ENCODE measurements at places on chromosomes 1 and 21.
A peak's percentile ranks its signal among the peaks of the same experiment; 100 is the strongest.

- no peak for DNase-seq
Measured at GRCh38 chr21:41962425-41962966, 8.7 kb upstream of the C2CD2 start.

DNA sequence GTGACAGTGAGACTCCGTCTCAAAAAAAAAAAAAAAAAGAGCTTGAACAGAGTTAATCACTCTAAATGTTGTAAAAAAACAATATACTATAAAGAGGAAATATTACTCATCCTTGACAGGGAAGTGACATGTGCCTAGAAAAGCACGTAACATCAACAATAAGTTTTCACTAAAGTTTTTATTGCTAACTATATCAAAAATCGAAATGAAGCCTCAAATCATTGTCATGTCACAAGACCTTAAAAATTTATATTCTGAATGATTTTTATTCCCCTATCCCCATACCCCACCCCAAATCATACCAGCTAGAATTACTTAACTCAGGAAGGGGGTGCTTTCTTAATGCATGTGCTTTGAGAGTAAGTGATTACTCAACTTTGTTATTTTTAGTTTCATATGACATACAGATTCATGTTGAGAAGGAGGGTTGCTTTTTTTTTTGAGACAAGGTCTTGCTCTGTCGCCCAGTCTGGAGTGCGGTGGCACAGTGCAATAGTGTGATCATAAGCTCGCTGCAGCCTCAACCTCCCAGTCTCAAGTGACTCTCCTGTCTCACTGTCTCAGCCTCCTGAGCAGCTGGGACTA lies 53.6 kb upstream of the MUTYH start:
- DNase-seq, result no peak

DNA sequence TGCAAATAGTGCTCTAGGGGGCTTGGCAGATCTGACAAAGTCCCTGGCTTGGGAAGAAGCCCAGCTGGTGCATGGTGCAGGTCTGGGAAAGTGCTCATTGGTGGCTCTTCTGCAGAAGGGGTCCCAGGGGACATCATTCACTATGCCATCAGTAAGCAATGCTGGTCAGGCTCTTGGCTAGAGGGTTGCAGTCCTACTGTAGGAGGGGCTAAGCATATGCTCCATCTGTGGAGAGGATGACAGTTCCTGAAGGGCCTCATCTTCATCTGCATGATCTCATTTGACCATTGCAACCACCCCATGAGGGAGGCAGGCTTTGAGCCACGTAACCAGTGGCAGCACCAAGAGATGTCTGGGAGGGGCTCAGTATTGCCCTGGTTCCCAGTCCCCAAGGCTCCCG lies 31.5 kb upstream of the VASH2 start:
- DNase-seq, result no peak

GRCh38 chr1:176770066-176770465 lies 307.1 kb downstream of the PAPPA2 start:
- DNase-seq, result no peak

DNA sequence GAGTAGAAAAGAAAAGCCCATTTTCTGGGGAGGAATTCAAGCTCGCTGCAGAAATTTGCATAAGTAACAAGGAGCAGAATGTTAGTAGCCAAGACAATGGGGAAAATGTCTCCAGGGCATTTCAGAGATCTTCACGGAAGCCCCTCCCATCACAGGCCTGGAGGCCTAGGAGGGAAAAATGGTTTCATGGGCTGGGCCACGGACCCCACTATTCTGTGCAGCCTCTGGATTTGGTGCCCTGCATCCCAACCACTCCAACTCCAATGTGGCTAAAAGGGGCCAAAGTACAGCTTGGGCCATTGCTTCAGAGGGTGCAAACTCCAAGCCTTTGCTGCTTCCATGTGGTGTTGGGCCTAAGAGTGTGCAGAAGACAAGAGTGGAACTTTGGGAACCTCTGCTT lies 43.1 kb downstream of the NTPCR start:
- no peak for DNase-seq

DNA sequence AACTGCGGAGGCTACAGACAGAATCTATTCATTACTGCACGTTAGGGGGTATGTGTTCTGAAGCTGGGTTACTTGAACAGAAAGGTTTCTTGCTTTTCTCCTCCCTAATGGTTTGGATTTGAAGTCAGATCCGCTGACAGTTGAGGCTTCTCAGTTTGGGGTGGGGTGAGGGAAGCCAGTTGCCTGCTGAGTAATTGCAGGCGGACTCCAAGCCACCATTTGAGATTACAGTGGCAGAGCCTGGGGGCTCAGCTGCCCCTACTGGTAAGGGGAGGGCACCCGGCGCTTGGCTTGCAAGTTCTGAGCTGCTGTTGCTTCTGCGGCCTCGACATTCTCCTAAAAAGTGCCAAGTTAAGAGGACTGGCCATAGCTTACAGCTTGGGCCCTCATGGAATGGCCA lies 2.0 kb downstream of the GRHL3 start:
- no peak for DNase-seq

GRCh38 chr1:229108598-229109201 lies 162.2 kb upstream of the RAB4A start:
- DNase-seq, result no peak

- DNase-seq, result no peak
Measured at GRCh38 chr1:21198929-21199328, 22.2 kb upstream of the EIF4G3 start.

DNA sequence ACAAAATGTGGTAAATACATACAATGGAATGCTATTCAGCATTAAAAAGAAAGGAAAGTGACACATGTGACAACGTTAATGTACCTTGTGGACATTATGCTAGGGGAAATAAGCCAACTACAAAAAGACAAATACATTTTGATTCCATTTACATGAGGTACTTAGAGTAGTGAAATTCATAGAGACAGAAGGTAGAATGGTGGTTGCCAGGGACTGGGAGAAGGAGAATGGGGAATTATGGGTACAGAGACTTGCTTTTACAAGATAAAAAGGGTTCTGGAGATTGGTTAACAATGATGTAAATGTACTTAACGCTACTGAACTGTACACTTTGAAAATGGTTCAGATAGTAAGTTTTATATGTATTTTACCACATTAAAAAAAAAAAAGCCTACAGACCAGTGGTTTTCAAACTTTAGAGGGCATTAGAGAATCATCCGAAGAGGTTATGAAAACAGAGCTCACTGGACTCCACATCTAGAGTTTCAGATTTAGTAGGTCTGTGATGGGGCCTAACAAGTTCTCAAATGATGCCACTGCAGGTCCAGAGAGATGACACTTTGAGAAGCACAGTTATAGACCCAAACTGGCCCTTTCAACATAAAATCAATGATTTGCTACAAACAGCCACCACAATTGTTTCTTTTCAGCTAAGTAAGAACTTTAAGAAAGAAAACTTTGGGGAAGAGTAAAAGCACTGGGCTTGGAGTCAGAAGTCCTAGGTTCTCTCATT lies 9.6 kb upstream of the ADCY10 start:
- no peak for DNase-seq

GRCh38 chr1:59707178-59707791 lies 107.5 kb upstream of the HOOK1 start:
- peak; percentile 97 for DNase-seq

GRCh38 chr1:164773102-164773501 lies 214.1 kb downstream of the PBX1 start:
- DNase-seq, result no peak

DNA sequence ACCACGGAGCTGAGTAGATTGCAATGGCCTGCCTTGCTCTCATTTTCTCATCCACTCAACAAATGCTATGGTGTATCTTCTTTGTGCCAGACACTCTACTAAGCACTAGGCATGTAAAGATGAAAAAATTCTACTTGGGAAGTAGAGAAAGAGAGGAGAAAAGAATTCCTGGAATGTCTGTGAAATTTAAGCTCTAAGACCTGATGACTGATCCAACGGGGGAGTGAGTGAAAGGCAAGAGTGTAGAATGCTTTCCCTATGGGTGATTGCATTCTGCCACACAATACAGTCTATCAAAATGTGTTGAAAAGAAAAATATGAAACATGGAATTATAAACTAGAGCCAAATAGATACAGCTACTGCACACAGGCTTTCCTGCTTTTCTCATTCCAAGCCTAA lies 82.3 kb downstream of the CYYR1 start:
- DNase-seq, result peak; percentile 75

GRCh38 chr1:160046494-160047110 lies 14.8 kb upstream of the PIGM start:
- DNase-seq, result peak; percentile 93

GRCh38 chr1:3502641-3503524 lies 48.4 kb downstream of the ARHGEF16 start:
- DNase-seq, result no peak

- no peak for DNase-seq
Measured at GRCh38 chr1:227321035-227321434, 2.7 kb upstream of the CDC42BPA start.

GRCh38 chr21:45364468-45365185 lies 40.3 kb upstream of the COL18A1 start:
- peak; percentile 82 for DNase-seq

DNA sequence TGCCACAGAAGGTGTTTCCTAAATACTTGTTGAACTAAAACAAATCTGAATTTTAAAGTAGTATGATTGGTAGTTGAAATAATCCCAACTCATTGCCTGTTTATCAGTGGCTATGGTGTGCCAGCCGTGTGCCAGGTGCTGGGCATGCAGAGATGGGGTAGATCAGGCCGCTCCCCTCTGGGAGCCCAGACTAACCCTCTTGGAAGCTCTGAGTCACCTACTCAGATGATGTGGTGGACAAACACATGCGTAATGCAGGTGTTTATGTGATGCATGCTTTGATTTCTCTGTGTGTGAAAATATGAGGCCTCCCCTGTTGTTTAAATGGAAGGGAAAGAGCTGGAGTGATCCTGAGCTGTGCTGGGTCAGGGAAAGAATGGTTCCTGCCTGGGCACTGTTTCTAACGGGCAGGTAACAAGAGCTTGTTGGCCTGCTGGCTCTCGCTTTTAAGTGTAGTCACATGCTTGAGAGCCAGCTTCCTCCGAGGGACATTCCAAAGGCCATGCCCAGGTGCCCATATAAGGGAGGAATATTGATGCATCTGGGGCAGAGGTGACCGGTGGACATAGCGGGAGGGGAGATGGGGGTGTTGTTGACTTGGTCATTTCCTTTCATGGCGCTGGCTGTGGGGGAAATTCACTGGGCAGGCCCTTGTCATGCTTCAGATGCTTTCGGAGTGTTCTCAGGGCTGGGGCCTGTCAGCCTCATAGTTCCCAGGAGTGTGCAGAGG lies 10.2 kb downstream of the MFN2 start:
- no peak for DNase-seq

DNA sequence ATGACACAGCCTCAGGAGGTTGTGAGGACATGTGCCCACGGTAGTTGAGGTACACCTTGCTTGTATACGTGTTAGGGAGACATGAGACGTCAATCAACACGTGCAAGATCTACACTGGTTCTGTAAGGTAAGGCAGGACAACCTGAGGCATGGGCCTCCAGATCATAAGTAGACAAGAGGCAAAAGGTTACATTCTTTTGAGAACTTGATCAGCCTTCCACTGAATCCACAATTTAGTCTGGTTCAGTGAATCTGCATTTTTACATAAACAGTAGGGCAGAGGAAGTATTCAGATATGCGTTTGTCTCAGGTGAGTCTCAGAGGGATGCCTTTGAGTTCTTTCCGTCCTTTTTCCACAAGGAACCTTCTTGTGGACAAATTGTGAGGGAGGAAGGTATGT lies 348.9 kb downstream of the ASTN1 start:
- no peak for DNase-seq

DNA sequence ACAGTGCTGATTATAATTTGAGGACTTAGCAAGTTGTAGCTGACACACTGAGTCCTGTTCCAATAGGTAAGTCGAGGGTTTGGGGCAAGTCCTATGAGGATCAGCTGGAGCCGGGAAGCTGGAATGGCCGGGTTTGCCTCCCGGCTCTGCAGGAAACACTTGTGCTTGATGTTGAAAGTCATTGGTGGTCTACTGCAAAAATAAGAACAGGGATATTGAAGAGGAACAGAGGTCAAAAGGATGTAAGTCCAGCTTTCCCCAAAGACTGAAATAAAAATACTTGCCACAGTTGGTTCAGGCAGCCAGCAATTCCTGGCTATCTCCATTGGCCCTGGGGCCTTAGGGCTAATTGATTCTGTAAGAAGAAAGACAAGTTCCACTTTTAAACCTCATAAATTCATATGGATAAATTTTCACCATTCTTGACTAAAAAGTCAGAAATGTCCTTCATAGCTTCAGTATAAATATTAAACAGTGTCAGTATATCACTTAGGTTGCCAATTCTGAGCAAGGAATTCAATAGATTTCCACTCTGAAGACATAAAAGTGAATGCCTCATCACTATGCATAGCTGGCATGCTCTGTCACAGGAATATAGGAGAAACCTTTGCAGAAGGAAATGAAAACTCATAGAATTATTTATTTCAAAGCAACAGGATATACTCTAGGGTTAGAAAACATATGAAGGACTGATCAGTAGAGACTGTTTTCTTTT lies 165.2 kb downstream of the AK5 start:
- no peak for DNase-seq

All from LHCN-M2 (cell line).